ENCODE measurements at places on chromosomes 11 and 22.

GRCh38 chr22:41576877-41577276, 12.8 kb downstream of the PMM1 start:
- H3K36me3 ChIP-seq = no peaks in the 10 kb centered on the region
- H3K4me1 ChIP-seq = no peaks in the 10 kb centered on the region
- DNase-seq = peak; percentile 85
- no peak overlapping the region for H3K27ac ChIP-seq

- 0 out of 2 replicates have a peak, but pooled peaks cover 2% of the 10 kb centered on the region for H3K27me3 ChIP-seq
- H3K36me3 ChIP-seq = no peaks in the 10 kb centered on the region
- H3K27ac ChIP-seq = no peak overlapping the region
- no peak overlapping the region for H3K4me3 ChIP-seq
Observed at GRCh38 chr11:116257883-116258282, 514.9 kb downstream of the BUD13 start.

- no peaks in the 10 kb centered on the region for H3K27me3 ChIP-seq
- H3K4me3 ChIP-seq = no peak overlapping the region
- H3K4me1 ChIP-seq = peaks cover 7% of the 10 kb centered on the region
- H3K27ac ChIP-seq = no peak overlapping the region
- no peak for DNase-seq
- H3K36me3 ChIP-seq = no peaks in the 10 kb centered on the region
Observed at GRCh38 chr22:49466878-49467595, 360.6 kb downstream of the BRD1 start.

GRCh38 chr11:94753630-94754029, 14.5 kb upstream of the AMOTL1 start:
- no peak overlapping the region for H3K4me3 ChIP-seq
- H3K27me3 ChIP-seq = no peaks in the 10 kb centered on the region
- no peak overlapping the region for H3K27ac ChIP-seq
- peaks cover 3% of the 10 kb centered on the region for H3K4me1 ChIP-seq

DNA sequence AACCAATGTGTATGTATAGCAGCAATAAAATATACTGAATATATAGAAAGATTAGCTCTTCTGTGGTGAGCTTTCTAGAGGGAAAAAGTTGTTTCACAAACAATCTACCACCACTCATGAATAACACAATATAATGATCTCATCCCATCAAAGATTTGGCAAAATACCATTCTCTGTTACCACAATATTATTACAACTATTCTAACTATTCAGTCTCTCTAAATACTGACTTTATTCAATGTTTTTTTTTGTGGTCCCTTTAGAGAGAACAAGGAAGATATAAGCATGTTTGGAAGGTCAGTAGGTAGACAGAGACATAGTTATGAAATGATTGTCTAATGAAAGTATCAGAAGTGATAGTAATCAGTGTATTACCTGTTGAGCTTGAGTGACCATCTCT, 7.8 kb downstream of the CCDC90B start:
- H3K36me3 ChIP-seq = no peaks in the 10 kb centered on the region
- no peak for DNase-seq
- no peaks in the 10 kb centered on the region for H3K4me1 ChIP-seq
- no peak overlapping the region for H3K4me3 ChIP-seq

GRCh38 chr22:21069375-21069774, 23.6 kb downstream of the LRRC74B start:
- no peak overlapping the region for H3K27ac ChIP-seq
- H3K27me3 ChIP-seq = no peaks in the 10 kb centered on the region
- H3K36me3 ChIP-seq = no peaks in the 10 kb centered on the region
- no peaks in the 10 kb centered on the region for H3K4me1 ChIP-seq
- H3K4me3 ChIP-seq = no peak overlapping the region

DNA sequence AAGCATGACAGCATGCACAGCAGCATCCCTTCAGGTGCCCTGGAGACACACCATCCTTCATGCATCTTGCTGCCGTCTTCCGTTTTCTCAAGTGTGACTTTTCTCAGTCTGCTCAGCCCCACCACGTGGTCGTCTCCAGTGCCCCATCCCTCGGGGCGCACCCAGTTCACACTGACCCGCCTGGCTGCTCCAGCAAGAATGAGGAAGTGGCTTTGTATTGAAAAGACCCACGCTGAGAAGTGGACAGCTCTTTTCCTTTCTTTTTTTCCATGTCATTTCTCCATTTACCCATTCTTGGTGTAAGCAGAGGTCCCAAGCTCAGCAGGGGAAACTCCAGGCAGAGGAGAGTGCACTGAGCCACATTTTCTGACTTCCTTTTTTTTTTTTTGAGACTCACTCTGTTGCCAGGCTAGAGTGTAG, 14.5 kb downstream of the SERPINH1 start:
- no peak overlapping the region for H3K27ac ChIP-seq
- peaks cover 10% of the 10 kb centered on the region for H3K36me3 ChIP-seq
- DNase-seq = no peak
- no peak overlapping the region for H3K4me3 ChIP-seq
- H3K4me1 ChIP-seq = no peaks in the 10 kb centered on the region

DNA sequence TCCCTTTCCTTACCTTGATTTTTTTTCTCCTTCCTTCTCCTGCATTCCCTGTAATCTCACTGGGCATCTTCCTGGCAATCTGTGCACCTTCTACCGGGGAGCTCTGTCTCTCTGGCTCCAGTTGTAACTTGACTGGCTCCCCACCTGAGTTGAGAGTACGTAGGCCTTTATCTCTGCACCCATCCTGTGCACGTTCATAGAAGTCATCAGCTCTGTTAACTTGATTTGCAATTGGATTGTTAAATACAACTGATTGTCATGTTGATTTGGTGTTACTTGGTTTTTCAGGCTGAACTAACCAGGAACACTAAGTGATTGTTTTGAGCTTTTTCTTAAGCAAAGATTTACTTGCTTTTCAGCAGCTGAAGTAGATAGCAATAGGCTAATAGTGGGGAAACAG, 11.8 kb downstream of the SWAP70 start:
- H3K27ac ChIP-seq = no peak overlapping the region
- no peak for DNase-seq
- no peaks in the 10 kb centered on the region for H3K4me1 ChIP-seq
- peak overlapping the region; percentile 12 for H3K4me3 ChIP-seq

GRCh38 chr11:118434553-118435289, 1.6 kb upstream of the KMT2A start:
- no peaks in the 10 kb centered on the region for H3K36me3 ChIP-seq
- H3K4me3 ChIP-seq = peak overlapping the region; percentile 69
- no peaks in the 10 kb centered on the region for H3K27me3 ChIP-seq
- H3K27ac ChIP-seq = peak overlapping the region; percentile 2
- peaks cover 3% of the 10 kb centered on the region for H3K4me1 ChIP-seq
- DNase-seq = no peak

DNA sequence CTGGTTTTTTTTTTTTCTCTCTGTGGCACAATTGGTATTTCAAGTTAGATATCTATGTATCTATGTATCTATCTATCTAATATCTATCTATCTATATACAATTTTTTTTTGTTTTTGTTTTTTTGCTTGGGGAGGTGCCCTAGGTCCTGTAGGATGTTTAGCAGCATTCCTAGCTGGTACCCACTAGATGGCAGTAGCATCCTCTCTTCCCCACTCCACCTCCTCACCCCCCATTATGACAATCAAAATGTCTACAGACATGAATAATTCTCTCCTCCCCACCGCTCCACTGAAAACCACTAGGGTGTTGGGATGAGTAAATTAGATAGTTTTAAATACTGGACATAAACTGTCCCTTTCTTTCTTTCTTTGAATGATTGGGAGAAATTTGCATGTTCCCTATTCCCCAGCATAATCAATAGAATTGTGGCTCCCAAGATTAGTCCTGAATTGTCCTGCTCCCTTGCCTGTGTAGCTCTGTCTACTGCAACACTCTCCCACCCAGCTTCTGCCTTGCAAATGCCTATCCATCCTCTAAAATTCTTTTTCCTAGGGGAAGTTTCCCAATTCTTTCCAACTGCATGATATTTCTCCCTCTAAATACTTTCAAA, 1152.4 kb downstream of the LRRC4C start:
- H3K4me1 ChIP-seq = no peaks in the 10 kb centered on the region
- no peaks in the 10 kb centered on the region for H3K27me3 ChIP-seq

GRCh38 chr22:30054067-30054763, 26.0 kb upstream of the HORMAD2 start:
- H3K27me3 ChIP-seq = no peaks in the 10 kb centered on the region
- H3K4me3 ChIP-seq = no peak overlapping the region
- no peaks in the 10 kb centered on the region for H3K36me3 ChIP-seq
- no peaks in the 10 kb centered on the region for H3K4me1 ChIP-seq

GRCh38 chr11:15618583-15619032, 503.9 kb downstream of the INSC start:
- H3K4me1 ChIP-seq = no peaks in the 10 kb centered on the region
- no peak for DNase-seq
- no peak overlapping the region for H3K27ac ChIP-seq
- no peaks in the 10 kb centered on the region for H3K27me3 ChIP-seq
- H3K4me3 ChIP-seq = no peak overlapping the region
- H3K36me3 ChIP-seq = no peaks in the 10 kb centered on the region

GRCh38 chr11:81725701-81726100, 1008.0 kb downstream of the FAM181B start:
- H3K4me3 ChIP-seq = no peak overlapping the region
- no peaks in the 10 kb centered on the region for H3K4me1 ChIP-seq
- no peak for DNase-seq
- H3K27ac ChIP-seq = no peak overlapping the region
- H3K27me3 ChIP-seq = no peaks in the 10 kb centered on the region

DNA sequence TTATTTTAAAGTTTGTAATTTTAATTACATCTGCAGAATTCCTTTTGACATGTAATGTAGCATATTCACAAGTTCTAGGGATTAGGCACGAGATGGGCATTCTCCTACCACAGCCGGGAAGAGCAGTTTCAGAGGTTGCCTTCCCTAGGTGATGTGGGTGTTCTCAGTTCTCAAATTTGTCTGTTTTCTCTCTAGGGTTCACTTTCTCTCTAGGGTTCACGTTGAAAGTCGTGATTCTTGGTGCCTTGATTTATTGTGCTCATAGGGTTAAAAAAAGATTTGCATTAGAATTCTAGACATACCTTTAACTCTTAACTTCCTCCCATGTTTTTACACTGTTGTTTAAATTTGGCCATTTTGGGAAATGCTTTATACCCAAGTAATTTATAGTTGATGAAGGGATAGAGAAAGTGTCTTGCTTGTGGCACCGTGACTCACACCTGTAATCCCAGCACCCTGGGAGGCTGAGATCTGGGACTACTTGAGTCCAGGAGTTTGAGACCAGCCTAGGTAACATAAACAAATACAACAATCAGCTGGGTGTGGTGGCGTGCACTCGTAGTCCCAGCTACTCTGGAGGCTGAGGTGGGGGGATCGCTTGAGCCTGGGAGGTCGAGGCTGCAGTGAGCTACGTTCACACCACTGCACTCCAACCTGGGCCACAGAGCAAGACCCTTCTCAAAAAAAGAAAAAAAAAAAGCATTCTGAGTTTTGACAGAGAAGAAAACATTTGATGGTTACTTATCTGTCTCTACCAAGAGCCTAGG, 3.6 kb downstream of the MED15 start:
- H3K27ac ChIP-seq = no peak overlapping the region
- no peaks in the 10 kb centered on the region for H3K36me3 ChIP-seq
- peaks cover 5% of the 10 kb centered on the region for H3K4me1 ChIP-seq
- H3K27me3 ChIP-seq = no peaks in the 10 kb centered on the region

DNA sequence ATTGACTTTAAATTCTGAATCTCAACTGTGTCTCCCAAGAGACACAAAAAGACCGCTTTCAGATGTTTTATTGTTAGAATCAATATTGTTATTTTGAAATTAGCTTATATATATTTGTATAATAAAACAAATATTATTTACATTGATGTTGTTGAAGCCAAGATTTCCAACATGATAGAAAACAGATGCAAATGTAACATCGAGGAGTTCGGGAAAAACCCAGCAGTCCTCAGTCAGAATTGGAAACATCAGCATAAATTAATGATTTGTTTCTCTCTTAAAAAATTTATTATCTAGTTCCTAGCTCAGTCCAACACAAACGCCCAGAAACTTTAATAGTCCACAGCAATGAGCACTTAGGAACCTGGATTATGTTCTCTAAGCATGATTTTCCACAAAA, 1330.4 kb downstream of the TBC1D22A start:
- H3K4me1 ChIP-seq = no peaks in the 10 kb centered on the region
- DNase-seq = no peak
- no peaks in the 10 kb centered on the region for H3K27me3 ChIP-seq
- H3K27ac ChIP-seq = no peak overlapping the region

GRCh38 chr11:64013141-64013896, 22.4 kb upstream of the FLRT1 start:
- no peaks in the 10 kb centered on the region for H3K4me1 ChIP-seq
- H3K4me3 ChIP-seq = no peak overlapping the region
- H3K36me3 ChIP-seq = no peaks in the 10 kb centered on the region
- no peak for DNase-seq

DNA sequence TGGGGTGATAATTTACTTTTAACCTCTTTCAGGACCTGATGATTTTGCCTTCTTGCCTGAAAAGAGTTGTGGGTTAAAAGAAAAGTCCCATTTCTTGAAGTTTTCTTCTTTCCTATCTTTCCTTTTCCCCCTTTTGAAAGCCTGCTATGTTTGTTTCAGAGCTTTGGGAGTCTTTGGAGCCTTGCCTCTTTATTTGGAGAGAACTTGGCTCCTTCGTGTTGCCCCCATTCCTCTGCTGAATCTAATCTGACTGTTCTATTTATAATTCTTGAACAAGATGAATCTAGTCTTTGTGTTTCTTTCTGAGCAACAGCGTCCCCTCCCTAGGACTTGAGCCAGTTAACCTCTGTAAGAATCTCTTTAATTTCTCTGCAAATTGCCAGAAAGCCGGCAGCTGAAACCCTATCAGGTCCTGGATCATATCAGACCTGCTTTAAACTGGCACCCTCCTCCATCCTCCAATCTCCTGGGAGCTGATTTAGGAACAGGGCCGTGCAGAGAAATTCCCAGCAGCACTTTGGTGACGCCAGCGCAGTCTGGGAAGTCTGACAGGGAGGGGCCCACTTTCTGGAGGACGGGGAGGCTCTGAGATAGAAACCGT, 289.1 kb upstream of the SORL1-AS1 start:
- no peak for DNase-seq
- H3K4me3 ChIP-seq = no peak overlapping the region
- H3K36me3 ChIP-seq = no peaks in the 10 kb centered on the region
- H3K27me3 ChIP-seq = no peaks in the 10 kb centered on the region

GRCh38 chr11:2737866-2738265, 38.1 kb upstream of the KCNQ1OT1 start:
- H3K27ac ChIP-seq = no peak overlapping the region
- peaks cover 4% of the 10 kb centered on the region for H3K4me1 ChIP-seq
- H3K27me3 ChIP-seq = peaks cover 19% of the 10 kb centered on the region
- H3K4me3 ChIP-seq = no peak overlapping the region

DNA sequence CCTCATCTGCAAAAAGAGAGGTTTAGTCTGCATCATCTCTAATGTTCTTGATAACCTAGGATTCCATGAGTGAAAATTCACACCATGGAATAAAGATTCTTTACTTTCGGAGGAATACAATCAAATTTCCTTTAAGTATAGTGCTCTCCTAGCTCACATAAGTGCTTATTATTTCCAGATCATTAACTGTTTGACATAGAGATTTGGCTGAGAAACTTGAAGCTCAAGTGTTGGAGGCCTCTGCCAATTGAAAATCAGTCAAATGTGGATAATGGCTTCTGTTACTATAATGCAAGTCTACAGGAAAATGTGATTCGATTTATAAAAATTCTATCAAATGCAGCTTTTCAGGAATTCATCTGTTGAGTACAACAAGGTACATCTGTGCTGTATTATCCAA, 144.6 kb downstream of the KIF18A start:
- H3K4me3 ChIP-seq = no peak overlapping the region
- H3K27me3 ChIP-seq = no peaks in the 10 kb centered on the region
- H3K36me3 ChIP-seq = no peaks in the 10 kb centered on the region
- H3K4me1 ChIP-seq = peaks cover 12% of the 10 kb centered on the region

GRCh38 chr11:33021937-33022336, 6.3 kb downstream of the DEPDC7 start:
- H3K27ac ChIP-seq = no peak overlapping the region
- peaks cover under 1% of the 10 kb centered on the region for H3K27me3 ChIP-seq
- H3K4me1 ChIP-seq = peaks cover 2% of the 10 kb centered on the region
- no peak for DNase-seq
